ENCODE measurements at places on chromosomes 3 and 15. TPM values are rescaled to one million over a fixed set of nuclear protein-coding genes. Genes with fewer than 3 reads are reported as not detected.

The ECE2 gene
- total RNA-seq: not detected

The PLA2G4E gene
- not detected for total RNA-seq

The SPINK8 gene
- total RNA-seq: not detected

The OGG1 gene
- 34.7 TPM for total RNA-seq

The DUSP7 gene
- total RNA-seq: 13.7 TPM

The LRRC2 gene
- 3.9 TPM for total RNA-seq

The FETUB gene
- total RNA-seq: not detected

The GOLGA6L7 gene
- total RNA-seq: not detected

The P3H2 gene
- 35.5 TPM for total RNA-seq

Data from uterus (tissue), 4 donors.